ENCODE measurements at places on chromosomes 6 and 20. TPM values are rescaled to one million over a fixed set of nuclear protein-coding genes. Genes with fewer than 3 reads are reported as not detected.

The LY86 gene
- 1.7 TPM for polyA plus RNA-seq

- no peak for DNase-seq
These were observed at the start of gene PHF1 for GRCh38 chr6:33410711-33411631. PHF1 (plus strand) TSS chr6:33411014; CDS start chr6:33412264, 1,250 bp downstream.

GRCh38 chr6:118704915-118705314 is 53.5 kb upstream of the CEP85L start:
- no peak for DNase-seq

The SYS1 gene
- 35.9 TPM for polyA plus RNA-seq

DNA sequence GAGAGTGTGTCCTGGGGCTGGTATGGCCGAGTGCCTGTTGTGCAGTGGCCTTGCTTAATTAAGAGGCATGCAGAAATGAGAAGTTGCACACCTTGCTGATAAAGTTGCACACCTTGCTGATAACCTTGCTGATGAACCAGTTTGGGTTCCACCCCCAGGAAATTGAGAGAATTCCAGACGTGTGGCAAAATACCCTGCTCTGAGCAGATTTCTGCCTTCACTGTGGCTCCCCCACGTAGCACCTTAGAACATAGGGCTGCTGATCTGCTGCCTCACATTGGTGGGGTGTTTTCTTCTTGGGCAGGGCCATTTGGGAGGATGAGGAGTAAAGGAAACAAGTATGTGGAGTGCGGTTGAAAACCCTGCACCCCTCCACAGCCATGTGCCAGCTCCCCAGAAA is 22.5 kb upstream of the ADRM1 start:
- no peak for DNase-seq

GRCh38 chr6:38789256-38789655 is 74.1 kb downstream of the DNAH8 start:
- DNase-seq = no peak

The CLPSL2 gene
- not detected for polyA plus RNA-seq

The CLVS2 gene
- 0.28 TPM for polyA plus RNA-seq
